Endothelial cell (in vitro differentiated cells): ENCODE measurements at places on chromosomes 2 and 18.

GRCh38 chr18:59271606-59272220 lies 1.5 kb downstream of the RAX start:
- DNase-seq: no peak

GRCh38 chr2:61855318-61855613 lies 1.4 kb upstream of the FAM161A start:
- DNase-seq: no peak

GRCh38 chr2:110934948-110935347 lies 185.8 kb upstream of the BCL2L11 start:
- DNase-seq: no peak

DNA sequence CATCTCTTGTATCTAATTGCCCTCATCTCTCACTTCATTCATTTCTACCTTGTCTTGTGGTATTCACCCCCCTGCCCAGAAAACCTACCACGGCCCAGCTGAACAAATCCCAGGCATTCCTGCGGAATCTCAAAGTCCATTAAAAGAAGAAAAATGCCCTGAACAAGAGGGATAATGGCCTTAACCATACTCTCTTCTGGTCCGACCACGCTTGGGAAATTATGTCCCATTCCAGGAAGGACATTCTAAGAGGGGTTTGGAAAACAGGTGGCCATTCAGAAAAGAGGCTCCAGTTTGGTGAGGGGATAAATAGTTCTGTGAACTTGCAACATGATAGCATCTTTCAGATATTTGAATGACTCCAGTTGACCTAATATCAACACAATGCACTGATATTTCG lies 349.9 kb upstream of the ZNF521 start:
- no peak for DNase-seq

DNA sequence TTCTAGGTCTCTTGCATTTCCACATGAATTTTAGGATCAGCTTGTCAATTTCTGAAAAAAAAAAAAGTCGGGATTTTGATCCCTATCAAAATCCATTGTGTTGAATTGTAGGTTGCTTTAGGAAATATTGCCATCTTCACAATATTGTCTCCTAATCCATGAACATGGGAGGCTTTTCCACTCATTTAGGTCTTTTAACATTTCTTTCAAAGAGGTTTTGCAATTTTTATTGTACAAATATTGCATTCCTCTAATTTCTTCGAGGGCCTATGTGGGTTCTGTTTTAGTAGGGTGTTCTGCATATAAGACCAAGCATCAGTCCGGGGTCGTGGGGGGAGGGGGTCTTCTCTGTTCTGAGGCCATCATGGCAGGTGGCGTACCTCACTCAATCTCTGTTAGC lies 725 bp upstream of the LAMA3 start:
- no peak for DNase-seq

DNA sequence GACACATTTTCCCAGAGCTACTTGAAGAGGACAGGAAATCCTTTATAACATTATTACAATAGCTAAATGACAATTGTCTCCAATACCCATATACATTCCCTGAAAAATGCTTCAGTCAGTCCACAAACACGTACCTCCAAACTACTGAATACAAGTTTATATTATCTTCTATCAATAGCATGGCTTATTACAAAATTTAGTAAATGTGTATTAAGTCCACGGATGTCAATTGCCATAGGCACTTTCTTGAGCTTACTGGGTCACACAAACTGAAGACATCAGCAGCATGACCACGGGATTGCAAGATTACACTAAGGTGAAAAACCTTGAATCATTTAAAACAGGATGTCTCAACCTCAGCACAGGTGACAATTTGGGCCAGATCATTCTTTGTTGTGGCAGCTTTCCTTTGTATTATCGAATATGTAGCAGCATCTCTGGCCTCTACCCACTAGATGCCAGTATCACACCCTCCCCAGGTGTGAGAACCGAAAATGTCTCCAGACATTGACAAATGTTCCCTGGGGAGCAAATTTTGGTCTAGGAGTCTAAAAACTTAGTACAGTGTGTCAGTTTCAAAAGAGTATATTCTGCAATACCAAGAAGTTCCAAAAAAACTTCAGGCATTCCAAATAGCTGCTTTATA lies 1.4 kb downstream of the MBD2 start:
- no peak for DNase-seq

- DNase-seq: no peak
Observed at GRCh38 chr2:118614841-118615271, 232.6 kb downstream of the EN1 start.

- DNase-seq: peak; percentile 57
Observed at GRCh38 chr18:45386041-45386655, 229.1 kb upstream of the SLC14A2 start.

DNA sequence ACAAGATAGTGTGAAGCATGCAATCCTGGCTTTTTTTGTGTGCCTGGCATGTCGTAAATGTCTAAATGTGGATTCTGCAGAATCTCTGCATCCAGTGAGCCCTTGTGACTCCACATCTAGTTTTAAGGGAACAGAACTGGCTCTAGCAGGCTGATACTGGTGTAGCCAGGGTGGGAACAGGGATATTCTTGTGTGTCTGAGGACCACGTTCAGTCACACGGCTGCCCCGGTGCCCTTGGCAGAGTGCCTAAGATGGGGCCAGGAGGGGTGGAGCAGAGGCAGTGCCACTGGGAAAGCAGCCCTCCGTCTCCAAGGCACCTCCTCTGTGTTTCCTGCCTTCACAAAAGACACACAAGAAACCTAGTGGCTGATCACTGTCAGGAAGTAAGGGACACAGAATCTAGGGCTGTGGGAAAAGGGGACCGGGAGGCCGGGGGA lies 91.5 kb upstream of the PARD3B start:
- no peak for DNase-seq
